Activated CD8-positive, alpha-beta memory T cell treated with anti-CD3 and anti-CD28 coated beads, Interleukin-2, amount 10 ng/mL, durations not matched to agents 7 days and 5 days (primary cell): ENCODE measurements at places on chromosomes 1 and 21.

GRCh38 chr21:15034126-15034853, 30.5 kb downstream of the NRIP1 start:
- H3K27me3 ChIP-seq, result no peaks in the 10 kb centered on the region
- DNase-seq, result no peak
- peaks cover 10% of the 10 kb centered on the region for H3K4me1 ChIP-seq
- peaks cover 2% of the 10 kb centered on the region for H3K36me3 ChIP-seq
- no peak overlapping the region for H3K27ac ChIP-seq

DNA sequence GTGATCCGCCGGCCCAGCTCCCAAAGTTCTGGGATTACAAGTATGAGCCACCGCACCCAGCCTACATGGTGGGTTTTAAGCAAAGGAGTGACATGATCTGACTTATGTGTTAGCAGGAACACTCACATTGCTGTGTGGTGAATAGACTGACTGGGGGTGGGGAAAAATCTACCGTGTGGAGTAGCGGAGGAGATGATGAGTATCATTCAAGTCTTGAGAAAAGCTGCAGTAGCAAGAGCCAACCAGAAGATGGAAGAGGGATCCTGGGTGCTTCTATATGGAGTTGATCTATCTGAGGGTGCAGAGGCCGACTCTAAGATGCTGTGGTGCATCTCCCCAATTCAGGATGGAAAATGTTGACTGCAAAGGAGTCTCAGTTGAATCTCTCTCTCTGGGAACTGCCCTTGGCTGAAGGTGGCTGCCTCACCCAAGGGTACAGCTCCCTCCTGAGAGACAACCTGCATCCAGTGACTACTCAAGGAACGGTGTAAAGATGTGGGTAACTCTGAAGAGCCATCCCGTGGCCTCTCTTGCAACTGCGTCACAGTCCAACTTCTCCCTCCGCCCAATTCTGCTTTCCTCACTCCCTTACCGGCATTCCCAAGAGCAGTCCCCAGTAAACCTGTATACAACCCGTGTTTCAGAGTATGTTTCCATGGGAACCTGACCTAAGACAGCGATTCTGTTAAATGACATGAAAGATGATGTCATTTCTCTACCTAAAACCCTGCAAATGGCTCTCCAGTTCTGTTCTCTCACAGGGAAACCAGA, 7.4 kb upstream of the B3GALNT2 start:
- H3K27ac ChIP-seq, result no peak overlapping the region
- no peaks in the 10 kb centered on the region for H3K36me3 ChIP-seq
- H3K4me3 ChIP-seq, result no peak overlapping the region
- H3K27me3 ChIP-seq, result peaks cover 23% of the 10 kb centered on the region
- DNase-seq, result no peak

DNA sequence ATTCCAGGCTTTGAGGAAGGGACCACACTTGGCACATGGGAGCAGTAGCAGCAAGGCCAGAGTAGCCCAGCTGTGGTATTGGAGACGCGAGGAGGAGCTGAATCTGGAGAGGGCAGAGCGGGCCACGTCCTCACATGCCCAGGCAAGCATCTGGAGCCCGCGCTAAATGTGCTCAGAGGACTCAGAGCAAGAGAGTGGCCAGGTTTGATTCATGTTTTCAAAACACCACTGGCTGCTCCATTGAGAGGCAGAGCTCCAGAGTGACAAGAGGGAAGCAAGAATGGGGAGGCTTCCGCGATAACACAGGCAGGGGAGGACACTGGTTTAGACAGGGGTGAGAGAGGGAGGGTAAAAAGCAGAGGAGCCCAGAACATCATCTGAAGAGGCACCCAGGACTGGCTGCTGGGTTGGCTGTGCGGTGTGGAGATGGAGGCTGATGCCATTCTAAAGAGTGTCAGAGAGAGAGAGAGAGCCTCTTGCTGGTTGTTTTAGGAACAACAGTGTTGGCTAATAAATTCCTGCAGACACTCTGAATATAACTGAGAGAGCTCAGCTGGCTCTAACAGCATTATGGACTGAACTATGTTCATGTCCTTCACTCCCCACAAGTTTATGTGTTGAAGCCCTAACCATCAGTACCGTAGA, 32.3 kb downstream of the RCAN1 start:
- H3K36me3 ChIP-seq, result peaks cover 5% of the 10 kb centered on the region
- no peak overlapping the region for H3K27ac ChIP-seq
- no peak for DNase-seq

DNA sequence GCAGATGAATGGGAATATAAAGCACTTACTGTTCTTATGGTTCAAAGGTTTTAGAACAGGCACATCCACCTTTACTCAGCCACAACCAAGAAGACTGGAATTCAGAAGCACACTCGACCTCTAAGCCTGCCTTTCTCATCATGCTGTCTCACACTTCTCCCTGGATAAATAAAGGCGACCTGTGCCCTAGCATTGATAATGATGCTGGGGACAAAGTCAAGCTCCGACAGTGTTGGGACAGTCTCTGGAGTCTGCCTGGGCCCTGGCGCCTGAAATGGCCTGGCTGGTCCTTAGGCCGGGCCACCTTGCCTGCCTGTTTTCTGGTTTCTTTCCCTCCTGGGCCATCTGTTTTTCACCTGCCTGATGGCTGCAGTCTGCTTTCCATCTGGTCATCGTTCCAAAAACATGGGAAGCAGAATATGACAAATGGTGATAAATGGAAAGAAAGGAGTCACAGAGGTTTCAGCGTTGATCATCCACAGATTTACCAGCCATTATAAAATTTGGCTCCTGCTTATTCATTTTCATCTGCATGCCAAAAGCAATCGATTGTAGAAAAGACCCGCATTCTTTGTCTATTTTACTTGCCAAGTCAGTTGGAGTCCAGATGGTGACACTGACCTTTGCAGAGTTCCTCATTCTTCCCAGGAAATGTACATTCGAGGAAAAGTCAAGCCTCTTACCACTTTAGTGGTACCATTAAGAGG, 91.2 kb upstream of the KCNJ15 start:
- DNase-seq, result no peak
- no peaks in the 10 kb centered on the region for H3K27me3 ChIP-seq
- no peak overlapping the region for H3K4me3 ChIP-seq
- H3K36me3 ChIP-seq, result no peaks in the 10 kb centered on the region

DNA sequence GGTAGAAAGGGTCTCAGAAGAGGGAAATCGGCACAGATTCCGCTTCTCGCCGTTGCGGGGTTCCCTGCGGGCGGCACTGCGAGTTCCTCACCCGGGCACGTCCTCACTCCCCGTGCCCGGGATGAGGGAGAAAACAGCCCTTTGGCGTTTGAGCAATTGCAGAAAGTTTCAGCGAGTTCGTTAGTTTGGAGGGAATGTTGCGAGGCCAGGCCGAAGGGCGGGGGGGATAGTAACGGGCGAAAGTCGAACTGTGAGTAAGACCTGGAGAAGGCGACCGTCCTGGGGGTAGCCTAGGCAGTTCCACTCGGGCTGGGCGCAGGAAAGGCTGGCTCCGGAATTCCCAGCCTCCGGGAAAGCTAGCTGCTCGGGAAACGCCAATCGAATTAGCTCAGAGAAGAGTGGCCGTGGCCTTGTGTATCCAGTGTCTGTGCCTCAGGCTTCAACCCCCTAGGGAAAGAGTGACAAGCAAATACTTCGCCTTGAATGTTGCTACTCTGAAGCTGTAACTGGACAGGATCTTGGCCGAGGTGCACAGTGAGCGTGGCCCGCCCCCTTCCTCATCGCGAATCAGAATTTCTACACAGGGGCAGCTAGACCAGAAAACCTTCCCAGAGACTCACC, 787 bp downstream of the PTGFR start:
- no peak overlapping the region for H3K4me3 ChIP-seq
- DNase-seq, result no peak
- no peaks in the 10 kb centered on the region for H3K4me1 ChIP-seq
- no peak overlapping the region for H3K27ac ChIP-seq
- no peaks in the 10 kb centered on the region for H3K36me3 ChIP-seq
- H3K27me3 ChIP-seq, result peaks cover 32% of the 10 kb centered on the region

GRCh38 chr1:237879195-237879594, 11.5 kb downstream of the ZP4 start:
- H3K4me1 ChIP-seq, result no peaks in the 10 kb centered on the region
- no peaks in the 10 kb centered on the region for H3K27me3 ChIP-seq

DNA sequence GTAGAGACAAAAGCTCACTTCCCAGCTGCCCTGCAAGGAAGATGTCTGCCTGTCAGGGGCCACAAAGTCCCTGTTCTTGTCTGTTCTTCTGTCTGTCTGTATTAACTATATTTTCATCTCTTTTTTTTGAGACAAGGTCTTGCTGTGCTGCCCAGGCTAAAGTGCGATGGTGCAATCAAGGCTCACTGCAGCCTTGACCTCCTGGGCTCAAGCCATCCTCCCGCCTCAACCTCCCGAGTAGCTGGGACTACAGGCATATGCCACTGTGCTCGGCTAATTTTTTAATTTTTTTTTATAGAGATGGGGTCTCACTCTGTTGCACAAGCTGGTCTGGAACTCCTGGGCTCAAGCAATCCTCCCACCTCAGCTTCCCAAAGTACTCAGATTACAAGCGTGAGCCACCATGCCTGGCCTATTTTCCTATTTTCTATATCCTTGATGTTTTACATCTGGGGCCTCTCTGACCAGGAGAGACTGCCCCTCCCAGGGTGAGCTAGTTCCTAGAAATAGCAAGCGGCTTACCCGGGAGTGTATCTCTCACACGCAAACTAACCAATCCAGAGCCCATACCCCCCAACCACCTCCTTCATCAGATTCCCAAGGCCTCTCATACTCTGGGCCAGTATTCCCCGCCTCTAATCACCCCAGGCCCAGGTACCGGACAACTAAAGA, 5.4 kb upstream of the KLHDC7A start:
- DNase-seq, result no peak
- H3K4me1 ChIP-seq, result peaks cover 11% of the 10 kb centered on the region
- no peak overlapping the region for H3K27ac ChIP-seq
- no peak overlapping the region for H3K4me3 ChIP-seq

DNA sequence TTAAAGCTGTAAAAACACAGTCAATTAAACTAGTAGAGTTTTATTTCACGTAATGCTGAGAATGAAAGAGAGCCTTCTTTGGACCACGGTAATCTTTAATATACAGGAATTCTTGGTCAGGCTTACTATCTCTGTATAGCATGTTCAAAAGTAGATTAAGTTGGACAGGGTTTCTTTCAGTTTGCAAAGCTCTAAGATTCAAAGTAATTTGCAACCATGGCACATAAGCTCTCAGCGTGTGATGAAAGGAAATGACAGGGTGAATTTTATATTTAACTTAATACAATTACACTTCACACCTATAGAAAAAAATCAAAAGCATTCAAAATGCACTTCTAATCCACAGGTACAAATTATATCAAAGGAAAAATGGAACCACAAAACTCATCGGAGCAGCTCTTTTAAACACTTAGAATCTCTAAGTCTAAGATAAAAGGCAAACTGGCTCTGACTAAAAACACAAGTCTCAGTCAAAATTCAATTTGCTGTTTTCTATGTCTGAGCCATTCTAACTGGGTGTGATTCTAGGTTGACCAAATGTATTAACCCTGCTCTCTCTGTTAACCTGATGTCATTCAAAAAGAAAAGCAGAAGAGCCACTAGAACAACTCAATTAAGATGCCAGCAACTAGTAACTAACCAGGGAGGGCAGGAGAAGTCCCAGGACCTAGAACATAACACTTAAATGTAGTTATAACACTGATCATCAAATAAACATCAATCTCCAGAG, 147.7 kb downstream of the RERE start:
- H3K36me3 ChIP-seq, result no peaks in the 10 kb centered on the region
- no peaks in the 10 kb centered on the region for H3K27me3 ChIP-seq
- no peak overlapping the region for H3K27ac ChIP-seq
- DNase-seq, result no peak
